ENCODE measurements at places on chromosomes 4 and X.

- no peak for DNase-seq
Measured at GRCh38 chrX:154057791-154058190, 38.1 kb upstream of the IRAK1 start.

- DNase-seq: no peak
Measured at GRCh38 chr4:7073526-7074390, 5.9 kb upstream of the GRPEL1 start.

GRCh38 chrX:151516538-151517187, 46.8 kb upstream of the PASD1 start:
- DNase-seq: no peak

DNA sequence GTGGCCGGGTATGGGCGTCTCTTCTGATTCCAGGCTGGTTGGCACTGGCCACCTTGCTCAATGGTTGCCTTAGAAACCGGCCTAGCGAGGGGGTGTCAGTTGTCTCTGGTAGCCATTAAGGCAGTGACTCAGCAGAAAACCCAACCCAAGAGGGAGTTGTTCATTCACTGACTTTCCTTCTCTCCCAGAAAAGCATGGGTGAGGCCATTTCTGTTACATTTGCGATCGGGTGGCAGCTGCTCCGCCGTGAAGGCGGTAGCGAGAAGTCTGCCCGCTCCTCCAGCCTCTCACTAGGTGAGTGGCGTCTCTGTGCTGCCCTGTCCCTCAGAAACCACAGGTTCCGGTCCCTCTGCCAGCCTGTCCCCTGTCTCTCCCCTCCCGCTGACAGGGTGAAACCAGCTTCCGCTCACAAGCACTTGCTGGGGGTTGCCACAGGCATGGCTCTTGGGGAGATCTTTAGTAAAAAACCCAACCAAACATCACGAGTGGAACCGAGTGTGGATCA, 17.4 kb downstream of the IRAK1 start:
- DNase-seq: peak; percentile 42

DNA sequence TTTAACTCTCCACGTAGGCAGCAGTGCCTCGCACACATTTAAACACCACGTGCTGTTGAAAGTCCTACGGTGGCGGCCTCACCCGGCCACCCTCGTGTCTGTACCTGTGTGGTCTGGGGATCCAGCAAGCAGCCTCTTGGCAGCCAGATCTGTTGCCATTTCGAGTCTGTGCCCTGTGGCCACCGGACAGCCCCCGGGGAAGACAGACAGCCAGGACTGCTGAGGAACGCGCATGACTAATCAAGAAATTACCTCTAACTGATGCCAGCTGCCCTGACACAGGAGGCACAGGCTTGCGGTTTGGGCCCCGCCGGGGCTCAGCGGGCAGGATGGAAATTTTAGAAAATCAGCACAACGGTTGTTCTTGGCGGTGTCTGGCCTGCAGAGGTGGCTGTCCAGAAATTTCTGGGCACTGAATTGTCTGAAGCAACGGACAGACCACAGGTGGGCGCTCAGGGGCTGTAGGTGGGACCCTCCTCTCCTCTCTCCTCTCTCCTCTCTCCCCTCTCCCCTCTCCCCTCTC, 15.6 kb upstream of the ASMTL start:
- peak; percentile 80 for DNase-seq

DNA sequence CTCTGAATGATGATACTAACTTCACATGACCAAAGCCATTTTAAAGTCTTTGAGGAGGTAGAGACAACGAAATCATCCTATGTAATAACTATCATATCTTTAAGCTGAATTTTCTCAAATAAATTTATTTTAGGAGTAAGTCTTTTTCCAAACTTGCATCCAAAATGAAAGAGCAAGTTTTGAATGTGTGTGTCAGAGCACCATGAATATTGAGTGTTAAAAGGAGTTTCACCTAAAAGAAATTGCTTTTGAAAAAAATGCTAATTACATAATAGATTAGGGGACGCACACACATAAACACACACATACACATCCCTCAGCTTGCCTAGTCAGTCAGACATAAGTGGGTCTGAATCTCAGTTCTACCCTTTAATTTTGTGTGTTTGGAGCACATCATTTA, 1.9 kb downstream of the ANK2 start:
- no peak for DNase-seq

DNA sequence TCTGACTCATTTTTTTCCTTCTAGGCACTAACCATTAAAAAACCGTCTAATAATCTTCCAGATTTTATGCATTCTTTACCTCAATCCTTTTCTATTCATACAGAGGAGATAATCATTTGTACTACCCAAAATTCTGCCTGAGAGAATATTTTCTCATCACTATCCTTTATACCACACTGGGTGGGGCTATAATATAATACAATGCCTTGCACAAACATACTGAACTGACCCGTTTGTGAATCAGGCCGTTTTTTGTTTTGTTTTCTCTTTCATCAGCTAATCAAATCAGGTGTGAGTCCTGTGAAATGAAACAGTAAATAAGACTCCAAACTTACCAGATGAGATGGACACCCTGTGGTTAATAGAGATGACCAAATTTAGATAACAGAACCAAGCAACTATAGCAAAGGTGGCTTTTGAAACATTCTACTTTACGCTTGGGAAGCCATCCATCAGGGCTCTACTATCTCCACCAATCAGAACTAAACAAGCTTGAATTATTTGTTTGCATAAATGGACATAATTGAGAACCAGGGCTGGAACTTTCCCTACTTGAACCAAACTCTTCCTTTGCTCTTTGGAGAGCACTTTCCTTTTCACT, 573.0 kb downstream of the GABRG1 start:
- DNase-seq: no peak

DNA sequence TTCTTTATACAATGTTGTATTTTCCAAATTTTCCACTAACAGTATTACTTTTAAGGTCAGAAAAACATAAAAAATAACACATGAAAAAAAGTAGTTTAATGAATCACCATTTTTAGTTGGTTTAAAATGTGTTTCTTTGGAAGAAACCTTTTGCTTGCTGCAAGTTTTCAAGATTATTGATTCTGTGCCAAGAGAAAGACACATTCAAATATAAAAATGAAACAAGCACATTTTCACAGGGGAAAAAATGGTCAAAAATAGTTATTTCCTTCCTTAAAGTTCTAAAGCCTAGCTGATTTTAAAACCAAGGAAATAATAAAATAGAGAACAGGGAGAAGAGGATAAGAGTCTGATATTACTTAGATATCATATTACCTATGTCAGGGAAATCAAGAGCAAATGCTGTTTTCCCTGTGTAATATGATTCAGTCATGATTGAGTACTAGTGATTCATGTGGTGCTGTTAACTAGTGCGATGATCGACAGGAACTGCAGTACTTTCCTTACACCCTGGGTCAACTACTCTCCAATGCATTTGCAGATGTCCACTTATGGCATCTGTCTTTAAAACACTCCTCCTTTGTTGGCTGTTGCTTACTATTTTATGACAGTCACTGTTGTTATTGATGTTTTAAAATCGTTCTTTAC, 103.8 kb downstream of the CAMK2D start:
- DNase-seq: no peak

GRCh38 chr4:16843831-16844508, 54.5 kb downstream of the LDB2 start:
- DNase-seq: no peak

DNA sequence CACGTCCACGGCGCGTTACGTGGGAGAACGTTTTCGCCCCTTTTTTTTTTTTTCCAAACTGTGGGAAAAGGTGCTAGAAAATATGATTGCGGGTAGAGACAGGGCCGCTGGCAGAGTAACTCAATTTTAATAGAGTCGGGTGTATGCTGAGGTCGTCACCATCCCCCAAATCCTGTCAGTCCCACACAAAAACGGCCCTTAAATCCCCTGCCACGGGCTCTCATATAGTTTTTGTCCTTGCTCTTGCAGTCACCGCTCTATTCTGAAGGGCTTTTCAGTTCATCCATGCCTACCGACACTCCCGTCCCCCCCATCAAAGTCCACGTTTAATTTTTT, 796 bp upstream of the MED14 start:
- DNase-seq: no peak

GRCh38 chr4:102710986-102711385, 49.8 kb downstream of the MANBA start:
- DNase-seq: no peak

DNA sequence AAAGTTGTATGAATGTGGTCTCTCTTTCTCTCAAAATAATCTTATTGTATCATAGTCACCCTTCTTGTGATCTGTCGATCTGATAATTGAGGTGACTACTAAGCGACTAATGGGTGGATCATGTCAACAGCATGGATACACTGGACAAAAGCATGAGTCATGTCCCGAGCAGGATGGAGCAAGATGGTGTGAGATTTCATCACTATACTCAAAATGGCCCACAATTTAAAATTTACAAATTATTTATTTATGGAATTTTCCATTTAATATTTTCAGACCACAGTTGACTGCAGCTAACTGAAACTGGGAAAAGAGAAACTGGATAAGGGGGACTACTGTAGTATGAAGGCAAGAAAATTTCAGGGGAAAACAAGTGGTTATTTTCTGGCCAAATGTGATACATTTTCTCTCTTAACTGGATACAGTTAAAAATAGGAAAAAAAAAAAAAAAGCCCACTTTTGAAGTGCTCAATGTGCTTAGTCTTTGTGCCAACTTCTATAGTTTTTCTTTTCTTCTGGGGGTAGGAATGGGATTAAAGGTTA, 25.3 kb downstream of the FAM241A start:
- no peak for DNase-seq

DNA sequence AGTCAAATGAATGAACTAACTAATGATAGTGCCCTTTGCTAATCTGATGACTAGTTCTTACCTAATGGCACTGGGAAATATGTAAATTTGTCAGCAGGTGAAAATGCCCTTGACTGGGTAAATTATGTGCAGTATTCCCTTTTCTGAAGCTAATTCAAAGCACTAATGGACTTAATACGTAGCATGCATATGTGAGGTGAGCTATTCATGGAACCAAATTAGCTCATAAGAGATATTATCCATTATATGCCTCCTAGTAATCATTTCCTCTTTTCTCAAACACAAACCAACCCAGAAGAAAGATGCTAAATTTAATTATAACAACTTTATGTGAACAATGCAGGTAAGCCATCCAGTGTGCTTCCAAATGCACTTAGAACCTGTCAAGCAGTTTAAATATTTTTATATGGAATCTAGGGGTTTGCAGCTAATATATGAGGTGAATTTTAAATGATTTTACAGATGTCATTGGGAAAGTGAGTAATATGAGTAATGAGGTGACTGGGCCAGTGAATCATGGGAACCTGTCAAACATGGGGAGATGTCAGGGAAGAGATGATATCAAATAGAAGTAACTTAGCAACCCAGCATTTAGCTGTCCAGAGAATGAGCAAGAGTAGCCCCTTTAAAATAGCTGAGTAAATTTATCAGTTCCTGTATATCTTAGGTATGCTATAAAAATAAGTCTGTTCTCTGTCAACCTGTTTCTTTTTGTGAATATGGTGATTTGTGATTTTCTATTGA, 315.0 kb downstream of the AFF2 start:
- no peak for DNase-seq

DNA sequence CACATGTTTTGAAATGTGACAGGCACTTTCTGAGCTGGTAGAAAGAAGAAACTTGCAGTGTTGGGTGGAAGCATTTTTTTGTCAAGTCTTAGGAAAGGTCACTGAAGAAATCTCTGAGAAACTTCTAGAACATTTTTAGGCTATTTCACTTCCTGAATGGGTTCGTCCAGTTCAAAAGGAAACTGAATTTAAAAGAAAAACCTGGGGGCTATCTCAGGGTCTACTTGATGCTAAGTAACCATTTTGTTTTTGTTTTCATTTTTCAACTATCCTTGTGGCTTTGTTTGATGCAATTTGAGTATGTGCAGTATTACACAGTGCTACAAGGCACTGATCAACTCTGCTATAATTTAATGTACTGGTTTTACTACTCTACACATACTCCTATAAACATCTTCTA, 34.0 kb upstream of the AMOT start:
- DNase-seq: no peak

- no peak for DNase-seq
Measured at GRCh38 chr4:25368315-25368714, 8.7 kb upstream of the ANAPC4 start.

DNA sequence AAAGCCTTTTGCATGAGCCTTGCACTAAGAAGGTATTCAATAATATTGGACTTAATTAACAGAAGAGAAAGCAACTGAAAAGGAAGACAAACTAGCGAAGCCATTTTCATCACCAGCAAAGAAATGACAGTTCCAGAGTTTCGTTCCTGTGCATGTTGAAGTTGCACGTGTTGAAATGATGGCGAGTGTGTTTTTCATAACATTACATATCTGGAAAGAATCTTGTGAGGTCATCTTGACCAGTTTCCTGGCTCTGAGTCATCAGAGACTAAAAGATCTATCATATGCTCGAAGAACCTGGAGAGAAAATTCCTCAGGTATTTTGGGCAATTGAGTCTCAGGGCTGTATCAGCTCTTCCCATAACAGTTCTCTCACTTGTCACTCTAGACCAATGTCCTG, 106.2 kb upstream of the MAML3 start:
- DNase-seq: no peak

- no peak for DNase-seq
Measured at GRCh38 chr4:127400731-127401346, 231.9 kb upstream of the INTU start.

DNA sequence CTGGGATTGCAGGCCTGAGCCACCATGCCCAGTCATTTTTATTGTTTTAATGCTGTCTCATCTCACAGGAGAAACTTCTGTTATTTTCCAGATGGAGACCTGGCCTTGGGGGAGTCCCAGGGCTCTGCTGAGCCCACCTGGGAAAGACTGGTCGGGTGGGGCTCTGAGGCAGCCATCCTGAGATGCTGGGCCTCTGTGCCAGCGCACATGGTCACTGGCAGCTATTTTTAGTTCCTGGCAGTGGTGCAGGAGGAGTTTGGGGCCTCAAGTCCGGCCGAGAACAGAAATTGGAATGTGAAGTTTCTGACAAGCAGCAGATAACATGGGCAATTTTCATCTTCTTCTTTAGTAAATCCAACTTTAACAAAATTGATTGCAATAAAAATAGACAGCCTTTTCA, 44.5 kb downstream of the SORCS2 start:
- DNase-seq: no peak

DNA sequence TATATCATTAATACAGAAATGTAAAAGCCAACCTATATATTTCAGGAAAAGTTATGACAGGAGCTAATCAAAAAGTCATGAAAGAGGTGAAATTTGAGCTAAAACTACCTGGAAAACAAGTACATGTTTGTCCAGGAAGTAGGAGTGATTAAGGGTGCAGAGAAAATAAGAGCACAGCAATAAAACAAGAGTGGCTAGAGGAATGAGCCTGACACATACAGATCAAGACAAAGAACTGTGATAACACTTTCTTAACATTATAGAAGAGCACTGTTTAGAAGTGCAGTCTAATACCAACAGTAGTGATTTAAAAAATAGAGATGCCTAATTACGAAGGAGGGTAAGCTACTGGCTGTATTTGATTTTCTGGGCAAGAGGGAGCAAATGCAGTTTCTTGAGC, 125.1 kb downstream of the WDFY3 start:
- DNase-seq: no peak
